ENCODE measurements at places on chromosomes 2 and 18.

GRCh38 chr2:99675130-99675661, 185.4 kb upstream of the REV1 start:
- no peak for DNase-seq

GRCh38 chr2:133576714-133577113, 8.5 kb upstream of the NCKAP5 start:
- no peak for DNase-seq

- no peak for DNase-seq
Observed at GRCh38 chr2:211498551-211499205, 942.3 kb downstream of the CPS1 start.

DNA sequence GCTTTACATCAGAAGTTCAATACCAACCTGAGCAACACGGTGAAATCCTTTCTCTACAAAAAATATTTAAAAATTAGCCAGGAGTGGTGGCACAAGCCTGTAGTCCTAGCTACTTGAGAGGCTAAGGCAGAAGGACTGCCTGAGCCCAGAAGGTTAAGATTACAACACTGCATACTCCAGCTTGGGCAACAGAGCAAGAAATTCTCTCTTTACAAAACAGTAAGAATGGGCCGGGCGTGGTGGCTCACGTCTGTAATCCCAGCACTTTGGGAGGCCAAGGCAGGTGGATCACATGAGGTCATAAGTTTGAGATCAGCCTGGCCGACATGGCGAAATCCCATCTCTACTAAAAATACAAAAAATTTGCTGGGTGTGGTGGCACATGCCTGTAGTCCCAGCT, 113.2 kb downstream of the USP34 start:
- no peak for DNase-seq

- DNase-seq: no peak
Observed at GRCh38 chr18:2508155-2508554, 63.1 kb downstream of the METTL4 start.

DNA sequence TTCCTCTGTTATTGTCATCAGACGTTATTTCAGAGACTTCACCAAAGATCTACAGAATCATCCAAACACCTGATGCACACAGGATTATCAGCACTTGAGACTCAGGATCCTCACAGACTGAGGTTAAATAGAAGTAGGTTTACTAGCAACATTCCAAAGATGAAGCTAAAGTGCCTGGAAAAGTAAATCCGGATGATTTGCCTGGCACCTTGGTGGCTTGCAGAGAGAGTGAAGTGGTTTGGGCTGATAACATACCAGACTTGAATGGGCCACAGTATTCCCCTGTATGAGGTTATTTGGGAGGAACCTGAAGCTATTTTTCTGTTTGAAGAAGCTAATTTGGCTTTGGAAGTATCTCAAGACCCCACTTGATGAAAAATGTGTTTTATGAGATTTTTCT, 51.0 kb downstream of the OXER1 start:
- DNase-seq: no peak
